Activated naive CD4-positive, alpha-beta T cell treated with anti-CD3 and anti-CD28 coated beads, Interleukin-2, amount 10 ng/mL, durations not matched to agents 7 days and 5 days (primary cell): ENCODE measurements at places on chromosomes 5 and 9.

DNA sequence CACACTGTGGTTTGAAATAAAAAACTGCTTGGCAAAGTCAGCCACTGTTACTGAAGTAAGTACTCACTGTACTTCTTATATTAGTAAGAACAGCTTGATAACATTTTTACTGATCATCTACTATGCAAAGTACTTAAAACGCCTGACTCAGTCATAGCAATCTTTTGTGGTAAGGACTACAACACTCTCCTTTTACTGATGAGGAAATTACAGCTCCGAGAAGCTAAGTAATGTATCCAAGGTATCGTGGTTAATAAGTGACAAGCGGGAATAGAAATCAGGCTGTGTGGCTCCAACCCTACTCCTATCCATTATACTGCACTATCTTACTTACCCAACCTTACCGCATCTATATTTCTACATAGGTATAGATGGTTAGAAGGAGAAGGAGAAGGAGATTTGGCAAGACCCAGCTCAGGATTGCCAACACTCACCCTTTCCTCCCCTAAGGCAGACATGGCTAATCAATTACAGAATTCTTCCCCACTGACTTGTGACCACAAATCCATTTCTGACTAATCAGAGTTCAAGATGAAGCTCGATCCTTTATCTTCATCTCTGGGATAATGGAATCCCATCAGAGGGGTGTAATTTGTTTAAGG lies 281.4 kb downstream of the SPOCK1 start:
- no peak for DNase-seq

GRCh38 chr9:104921067-104921741 lies 6.8 kb downstream of the ABCA1 start:
- DNase-seq: no peak

- no peak for DNase-seq
Observed at GRCh38 chr9:71966601-71967000, 55.2 kb downstream of the C9orf85 start.

GRCh38 chr9:133545494-133546286 lies 11.2 kb downstream of the ADAMTSL2 start:
- DNase-seq: no peak

DNA sequence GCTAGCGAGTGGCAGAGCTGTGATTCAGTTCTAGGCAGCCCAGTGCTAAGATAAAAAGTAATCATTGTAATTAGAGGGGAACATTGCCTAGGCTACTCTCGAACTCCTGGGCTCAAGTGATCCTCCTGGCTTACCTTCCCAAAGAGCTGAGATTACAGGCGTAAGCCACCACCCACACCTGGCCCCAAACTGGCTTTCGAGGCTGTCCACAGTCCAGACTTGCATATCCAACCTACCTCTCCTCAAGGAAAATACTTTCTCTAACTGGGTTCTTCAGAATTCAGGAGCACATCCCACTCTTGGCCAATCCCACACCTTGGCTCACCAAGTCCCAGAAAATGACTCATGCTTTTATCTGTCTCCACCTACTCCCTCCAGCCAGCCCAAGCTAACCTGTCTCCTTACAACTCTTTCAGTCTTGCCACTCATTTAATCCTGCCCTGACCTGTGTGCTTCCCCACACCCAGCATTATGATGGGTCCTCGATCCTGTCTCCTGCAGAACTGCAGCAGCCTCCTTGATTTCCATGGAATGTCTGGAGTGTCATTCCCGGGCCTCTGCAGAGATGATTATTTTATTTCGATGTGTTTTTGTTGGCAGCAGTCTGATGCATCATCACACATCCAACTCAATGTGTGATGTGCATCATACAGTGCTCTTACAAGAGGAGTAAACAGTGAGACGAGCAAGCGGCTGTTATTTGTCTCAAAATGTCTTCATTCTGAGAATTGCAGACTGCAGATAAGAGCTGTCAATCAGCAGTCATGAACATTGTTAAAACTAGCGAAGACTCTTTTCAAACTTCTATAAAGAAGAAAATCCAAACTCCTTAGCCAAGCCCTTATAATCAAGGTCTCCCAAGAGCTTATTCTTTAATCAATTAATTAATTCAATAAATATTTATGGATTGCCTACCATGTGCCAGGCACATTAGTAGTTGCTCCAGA lies 167.3 kb downstream of the SEC61B start:
- no peak for DNase-seq

- DNase-seq: no peak
Observed at GRCh38 chr5:10528056-10528816, 35.6 kb upstream of the ANKRD33B start.

DNA sequence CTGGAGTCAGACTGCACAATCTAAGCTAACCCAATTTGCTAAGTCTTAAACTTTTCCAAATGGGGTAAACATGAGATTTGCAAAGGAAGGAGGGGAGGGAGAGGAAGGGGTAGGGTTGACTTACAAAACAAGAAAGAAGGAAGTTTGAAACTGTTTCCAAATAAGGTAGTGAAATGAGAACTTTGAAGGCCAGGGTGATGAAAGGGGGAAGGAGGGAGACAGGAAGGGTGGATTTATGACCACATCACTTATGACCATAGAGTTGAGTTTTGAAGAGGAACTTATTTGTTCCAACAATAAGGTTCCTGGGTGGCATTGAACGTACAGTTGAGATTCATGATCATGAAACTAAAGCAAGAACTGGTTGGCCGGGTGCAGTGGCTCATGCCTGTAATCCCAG lies 72.5 kb upstream of the DAPK1 start:
- no peak for DNase-seq

GRCh38 chr5:82466986-82467561 lies 188.9 kb upstream of the RPS23 start:
- DNase-seq: no peak

GRCh38 chr5:133910571-133910970 lies 57.9 kb downstream of the C5orf15 start:
- no peak for DNase-seq

DNA sequence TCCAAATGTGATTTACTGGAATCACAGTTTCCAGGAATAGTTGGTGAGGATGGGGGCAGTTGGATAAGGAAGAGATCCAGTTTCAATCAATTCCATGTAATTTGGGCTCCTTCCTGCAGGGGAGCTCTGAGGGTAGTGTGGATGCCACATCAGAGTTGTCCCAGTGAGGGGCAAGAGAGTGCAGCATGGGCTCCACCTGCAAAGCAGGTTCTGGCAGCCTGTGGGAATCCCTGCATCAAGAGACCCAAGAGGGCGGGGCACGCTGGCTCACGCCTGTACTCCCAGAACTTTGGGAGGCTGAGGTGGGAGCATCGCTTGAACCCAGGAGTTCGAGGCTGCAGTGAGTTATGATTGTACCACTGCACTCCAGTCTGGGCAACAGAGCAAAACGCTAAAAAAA lies 188.5 kb downstream of the CACNA1B start:
- no peak for DNase-seq

GRCh38 chr5:93454896-93455295 lies 126.1 kb downstream of the NR2F1-AS1 start:
- no peak for DNase-seq

GRCh38 chr9:19577411-19577810 lies 168.6 kb downstream of the ACER2 start:
- no peak for DNase-seq

DNA sequence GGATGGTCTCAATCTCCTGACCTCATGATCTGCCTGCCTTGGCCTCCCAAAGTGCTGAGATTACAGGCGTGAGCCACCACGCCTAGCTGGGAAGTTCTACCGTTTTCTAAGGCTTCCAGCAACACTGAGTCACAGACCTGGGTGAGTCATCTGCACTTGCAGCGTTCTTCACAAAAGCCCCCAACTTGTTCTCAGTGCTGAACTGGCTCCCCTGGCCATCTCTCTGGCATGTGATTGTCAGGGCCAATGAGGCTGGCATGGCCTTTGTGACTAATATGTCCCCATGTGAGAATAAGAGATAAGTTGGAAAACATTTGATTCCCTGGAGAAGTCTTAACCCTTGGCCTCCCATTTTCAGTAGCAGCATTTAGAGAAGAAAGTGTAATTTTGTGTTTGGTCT lies 124.4 kb downstream of the WDR41 start:
- DNase-seq: no peak

DNA sequence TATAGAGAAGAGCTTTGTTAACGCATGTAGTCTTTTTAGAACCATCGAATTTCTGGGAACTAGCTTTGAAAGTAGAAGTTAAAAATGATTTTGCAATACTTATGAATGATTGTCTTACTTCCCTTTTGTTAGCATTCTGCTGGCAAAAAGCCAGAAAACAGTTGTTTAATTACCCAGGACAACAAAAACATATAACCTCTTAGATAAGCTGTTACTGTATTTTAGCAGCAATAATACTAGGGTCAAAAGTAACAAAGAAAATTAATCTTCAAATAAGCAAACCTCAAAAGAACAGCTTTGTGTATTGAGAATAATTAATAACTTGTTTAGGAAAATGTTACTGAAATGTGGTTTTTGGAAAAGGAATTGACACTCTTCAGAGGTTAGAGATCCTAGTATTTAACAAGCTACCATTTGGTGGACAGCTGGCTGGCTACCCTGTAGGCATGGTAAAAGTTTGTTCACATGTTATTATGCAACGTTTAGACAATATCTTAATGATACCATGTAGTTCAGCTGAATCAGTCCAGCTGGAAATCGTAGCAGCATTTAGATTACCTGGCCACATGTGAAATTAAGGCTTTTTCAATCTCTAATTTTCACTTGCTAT lies 3.8 kb downstream of the FGF10 start:
- no peak for DNase-seq

DNA sequence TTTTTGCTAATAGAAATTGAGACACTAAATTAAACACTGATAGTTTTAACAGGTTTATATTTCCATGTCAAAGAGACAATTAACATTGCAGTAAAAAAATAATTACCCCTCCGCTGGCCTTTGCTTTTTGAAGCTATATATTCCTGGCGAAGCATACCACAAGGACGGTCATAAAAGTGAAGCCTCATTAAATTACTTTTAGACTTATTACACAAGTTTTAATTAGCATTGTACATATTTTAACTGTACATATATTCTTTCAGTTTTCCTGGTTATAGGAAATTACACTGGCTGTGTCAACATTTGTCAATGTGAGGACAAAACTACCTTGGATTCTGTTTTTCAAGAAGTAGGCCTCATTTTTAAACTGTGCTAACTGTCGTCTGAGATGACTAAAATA lies 1.2 kb downstream of the CDKN2A start:
- no peak for DNase-seq

GRCh38 chr9:16720386-16720785 lies 150.1 kb downstream of the BNC2 start:
- DNase-seq: no peak

DNA sequence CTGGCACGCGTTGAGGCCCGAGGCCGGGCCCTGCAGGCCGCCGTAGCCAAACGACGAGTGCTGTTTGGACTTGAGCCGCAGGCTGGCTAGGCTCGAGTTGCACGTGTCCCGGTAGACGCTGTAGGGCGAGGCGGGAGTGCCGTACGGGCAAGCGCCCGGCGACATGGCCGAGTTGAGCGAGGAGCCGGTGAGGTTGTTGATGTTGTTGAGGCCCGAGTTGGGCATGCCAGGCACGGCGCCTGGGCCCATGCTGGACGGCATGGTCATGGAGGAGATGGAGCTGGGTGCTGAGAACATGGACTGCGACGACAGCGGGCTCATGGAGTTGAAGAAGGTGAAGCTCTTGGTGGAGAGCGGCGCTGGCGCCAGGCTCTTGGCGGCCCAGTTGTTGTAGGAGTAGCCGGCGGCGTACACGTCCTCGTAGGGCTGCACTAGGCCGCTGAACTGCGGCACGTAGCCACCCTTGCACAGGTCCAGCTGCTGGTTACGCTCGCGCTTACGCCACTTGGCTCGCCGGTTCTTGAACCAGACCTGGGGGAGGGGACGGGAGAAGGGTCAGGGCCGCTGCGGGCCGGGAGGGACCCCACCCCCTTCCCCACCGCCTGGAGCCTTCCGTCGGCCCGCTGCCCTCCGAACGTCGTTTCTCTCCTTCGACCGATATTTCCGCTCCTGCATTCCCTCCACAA lies 5.1 kb downstream of the PITX1 start:
- no peak for DNase-seq

GRCh38 chr5:80959138-80959537 lies 1.0 kb upstream of the RASGRF2 start:
- DNase-seq: no peak

GRCh38 chr9:545480-545879 lies 296.0 kb upstream of the DMRT1 start:
- DNase-seq: no peak

GRCh38 chr5:65100911-65101631 lies 332.3 kb downstream of the CWC27 start:
- peak; percentile 32 for DNase-seq

- DNase-seq: no peak
Observed at GRCh38 chr5:95895251-95895650, 66.4 kb downstream of the ELL2 start.

GRCh38 chr5:1719860-1720259 lies 79.8 kb downstream of the MRPL36 start:
- no peak for DNase-seq

DNA sequence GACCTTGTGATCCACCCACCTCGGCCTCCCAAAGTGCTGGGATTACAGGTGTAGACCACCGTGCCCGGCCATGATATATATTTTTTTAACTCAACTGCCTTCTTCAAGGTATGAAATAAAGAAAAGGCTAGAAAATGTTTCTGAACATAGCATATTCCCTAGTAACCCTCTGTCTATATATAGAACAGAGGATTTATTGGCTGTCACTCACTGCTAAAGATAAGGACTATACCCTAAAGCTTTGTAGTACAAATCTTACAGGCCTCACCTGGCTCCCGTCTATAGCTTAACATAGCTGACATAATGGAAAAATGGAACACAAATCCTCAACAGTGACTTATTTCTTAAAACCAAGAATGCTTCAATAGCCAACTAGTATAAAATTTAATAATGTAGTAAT lies 14.2 kb downstream of the SGTB start:
- DNase-seq: no peak

GRCh38 chr5:101362067-101362466 lies 459.0 kb upstream of the ST8SIA4 start:
- no peak for DNase-seq

GRCh38 chr5:93582677-93583438 lies at the start of gene NR2F1:
TSS of gene NR2F1 (plus strand) at chr5:93583222. CDS start at chr5:93585024, 1,802 bp downstream.
- DNase-seq: no peak

DNA sequence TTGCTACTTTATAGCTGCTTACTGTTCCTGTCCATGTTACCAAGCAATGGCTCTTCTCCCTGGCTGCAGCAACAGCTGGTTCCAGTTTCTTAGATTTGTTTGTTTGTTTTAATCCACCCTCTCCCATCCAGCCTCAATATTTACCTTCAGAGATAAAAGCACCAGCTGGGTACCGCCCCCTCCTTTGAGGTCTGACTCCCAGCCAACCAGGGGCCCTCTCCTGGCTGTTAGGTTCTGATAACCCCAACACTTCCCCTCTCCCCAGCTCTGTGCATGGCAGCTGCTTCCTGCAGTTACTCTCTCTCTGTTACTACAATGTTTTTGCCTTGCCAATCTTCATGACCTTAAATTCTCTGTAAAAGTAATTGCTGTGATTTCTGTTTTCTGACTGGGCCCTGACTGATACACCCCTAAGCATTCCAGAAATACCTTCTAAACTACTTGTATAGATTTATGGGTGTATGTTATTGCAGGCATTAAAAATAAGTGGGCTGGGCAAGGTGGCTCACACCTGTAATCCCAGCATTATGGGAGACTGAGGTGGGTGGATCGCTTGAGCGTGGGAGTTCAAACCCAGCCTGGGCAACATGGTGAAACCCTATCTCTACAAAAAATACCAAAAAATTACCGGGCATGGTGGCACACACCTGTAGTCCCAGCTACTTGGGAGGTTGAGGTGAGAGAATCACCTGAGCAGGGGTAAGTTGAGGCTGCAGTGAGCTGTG lies 2.6 kb upstream of the GCNT1 start:
- peak; percentile 76 for DNase-seq
